ENCODE measurements at places on chromosomes 12 and 14. TPM values are rescaled to one million over a fixed set of nuclear protein-coding genes. Genes with fewer than 3 reads are reported as not detected.

RIMBP2 gene
- total RNA-seq: 1.0 TPM

DNA sequence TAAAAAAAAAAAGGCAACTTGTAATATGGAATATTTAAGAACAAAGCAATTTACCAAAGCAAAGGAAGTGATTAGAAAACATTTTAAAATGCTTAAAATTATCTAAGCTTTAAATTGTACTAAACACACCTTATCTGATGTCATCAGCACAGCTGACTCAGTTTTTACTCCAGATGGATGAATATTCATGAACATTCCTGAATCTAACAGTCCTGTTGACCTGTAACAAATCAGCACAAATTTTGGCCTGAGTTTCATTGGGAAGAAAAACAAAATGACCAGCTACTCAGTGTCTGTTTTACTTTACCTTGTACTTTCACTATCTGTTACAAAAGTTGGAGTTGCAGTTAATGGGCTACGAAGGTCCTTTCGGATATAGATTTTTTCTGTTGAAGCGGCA, 16.0 kb downstream of the NR2C1 start:
- DNase-seq: no peak

DCAF4 gene
- 15.7 TPM for total RNA-seq

DNA sequence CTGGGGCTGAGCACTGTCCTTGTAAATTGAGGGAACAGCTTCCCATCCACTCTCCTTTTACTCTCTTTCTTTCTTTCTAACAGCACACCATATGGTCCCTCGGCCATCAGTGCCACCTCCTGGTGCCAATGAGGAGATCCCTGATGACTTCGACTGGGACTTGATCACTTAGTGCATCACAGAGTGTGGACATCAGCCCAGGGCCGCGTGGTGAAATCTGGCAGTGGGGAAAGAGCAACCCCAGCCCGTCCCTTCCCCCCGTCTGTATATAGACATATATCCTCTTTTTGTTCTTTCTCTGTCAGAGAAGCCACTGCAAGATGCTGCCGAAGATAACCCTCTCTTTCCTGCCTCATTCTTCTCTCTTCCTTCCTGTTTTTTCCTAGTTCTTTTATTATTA, 13.5 kb downstream of the C3AR1 start:
- DNase-seq: peak; percentile 80

PKP2 gene
- total RNA-seq: 0.84 TPM

BATF gene
- 3.2 TPM for total RNA-seq

KRT8 gene
- total RNA-seq: 34.5 TPM

RBP5 gene
- total RNA-seq: 6.3 TPM

KCNMB4 gene
- total RNA-seq: 3.3 TPM

- no peak for DNase-seq
These were observed 25.3 kb downstream of the PAH start for GRCh38 chr12:102891756-102892155.

DNA sequence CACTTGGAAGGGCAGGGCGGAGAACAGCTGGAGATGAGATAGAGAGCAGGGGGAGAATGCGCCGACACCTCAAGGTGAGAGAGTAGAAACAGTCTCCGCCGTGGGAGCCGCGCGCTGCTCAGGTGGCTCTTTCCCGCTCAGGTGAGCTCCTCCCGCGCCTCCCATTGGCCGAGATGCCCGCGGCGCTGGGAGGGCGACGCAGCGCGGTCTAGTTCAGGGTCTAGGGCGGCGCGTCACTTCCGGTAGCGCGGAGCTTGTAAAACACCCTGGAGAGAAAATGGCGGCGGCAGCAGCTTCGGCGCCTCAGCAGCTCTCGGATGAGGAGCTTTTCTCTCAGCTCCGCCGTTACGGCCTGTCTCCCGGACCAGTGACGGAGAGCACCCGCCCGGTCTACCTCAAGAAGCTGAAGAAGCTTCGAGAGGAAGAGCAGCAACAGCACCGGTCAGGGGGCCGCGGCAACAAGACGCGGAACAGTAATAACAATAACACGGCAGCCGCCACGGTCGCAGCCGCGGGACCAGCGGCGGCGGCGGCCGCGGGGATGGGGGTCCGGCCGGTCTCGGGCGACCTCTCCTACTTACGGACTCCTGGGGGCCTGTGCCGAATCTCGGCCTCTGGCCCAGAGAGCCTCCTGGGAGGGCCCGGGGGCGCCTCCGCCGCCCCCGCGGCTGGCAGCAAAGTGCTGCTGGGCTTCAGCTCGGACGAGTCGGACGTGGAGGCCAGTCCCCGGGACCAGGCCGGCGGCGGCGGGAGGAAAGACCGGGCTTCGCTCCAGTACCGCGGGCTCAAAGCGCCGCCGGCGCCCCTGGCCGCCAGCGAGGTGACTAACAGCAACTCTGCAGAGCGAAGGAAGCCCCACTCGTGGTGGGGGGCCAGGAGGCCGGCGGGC, at the start of gene LEMD3:
Gene LEMD3, plus strand, starts transcription at position 264 of the 889 bp plus-strand sequence. Its CDS starts 14 bp downstream, at position 278.
- peak; percentile 96 for DNase-seq

All from aorta (tissue), 5 donors.